ENCODE measurements at places on chromosomes 4 and X.

GRCh38 chr4:154234576-154234975 lies 257.0 kb downstream of the DCHS2 start:
- no peak for DNase-seq

DNA sequence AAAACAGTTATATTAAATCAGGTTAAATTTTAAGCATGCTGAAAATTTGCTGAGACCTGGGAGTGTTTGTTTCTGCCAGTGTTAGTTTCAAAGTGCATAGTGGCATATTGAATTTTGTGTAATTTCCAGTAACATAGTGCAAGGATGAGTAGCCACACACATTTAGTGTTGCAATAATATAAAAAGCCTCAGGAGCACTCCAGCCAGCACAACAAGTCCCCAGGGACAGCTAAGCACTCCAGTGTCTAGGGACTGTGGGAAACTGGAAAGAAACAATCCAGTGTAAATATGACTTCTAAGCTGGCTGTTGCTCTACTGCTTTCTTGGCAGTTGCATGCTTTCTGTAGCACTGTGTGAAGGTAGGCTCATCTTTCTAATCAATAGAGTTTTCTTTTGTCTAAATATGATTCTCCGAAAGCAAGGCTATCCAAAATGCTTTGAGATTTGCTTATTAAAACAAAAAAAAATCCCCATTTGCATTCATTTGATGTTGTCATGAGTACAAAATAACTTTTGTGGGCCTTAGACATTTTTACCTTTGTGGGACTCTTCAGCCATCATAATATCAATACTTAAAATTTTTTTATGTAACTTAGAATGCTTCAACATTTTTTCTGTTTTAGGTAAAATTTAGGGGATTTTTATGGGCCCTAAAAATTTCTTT lies 24.2 kb upstream of the CXCL2 start:
- no peak for DNase-seq

GRCh38 chr4:3863841-3864741 lies 97.9 kb downstream of the ADRA2C start:
- no peak for DNase-seq

GRCh38 chrX:134725103-134725690 lies 66.9 kb upstream of the PLAC1 start:
- no peak for DNase-seq

DNA sequence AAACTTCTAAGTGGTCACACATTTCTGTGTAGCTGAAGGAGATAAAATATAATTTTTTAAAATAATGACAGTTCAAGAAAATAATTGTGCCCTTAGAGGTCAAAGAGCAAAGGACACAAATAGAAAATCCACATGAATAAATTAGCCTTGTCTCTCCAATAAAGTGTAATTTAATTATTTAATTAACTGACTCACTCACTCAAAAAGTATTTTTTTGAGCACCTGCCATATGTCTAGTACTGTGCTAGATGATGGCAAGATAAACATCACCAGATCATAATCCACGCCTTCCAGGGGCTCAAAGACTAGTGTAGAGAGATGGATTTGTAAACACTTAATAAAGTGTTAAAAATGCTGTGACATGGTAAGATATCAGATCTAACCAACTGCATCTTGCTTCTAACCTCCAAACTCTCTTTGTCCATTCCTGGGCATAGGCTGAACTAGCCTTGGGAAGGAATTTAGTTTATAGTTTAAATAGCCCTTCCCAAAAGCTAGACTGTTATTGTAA lies 112.5 kb downstream of the SCLT1 start:
- DNase-seq, result no peak
